ENCODE measurements at places on chromosomes 5 and 9. TPM values are rescaled to one million over a fixed set of nuclear protein-coding genes. Genes with fewer than 3 reads are reported as not detected.

GRCh38 chr9:112239708-112240107, 64.6 kb upstream of the SUSD1 start:
- DNase-seq, result no peak

Gene PRLR
- 0.22 TPM for total RNA-seq

- DNase-seq, result no peak
These were observed 629.2 kb downstream of the BNC2 start for GRCh38 chr9:16241231-16241630.

GRCh38 chr5:53424686-53425615, 55.5 kb upstream of the FST start:
- no peak for DNase-seq

GRCh38 chr9:23526806-23527205, 299.2 kb downstream of the ELAVL2 start:
- no peak for DNase-seq

- no peak for DNase-seq
These were observed 23.4 kb downstream of the ANGPTL2 start for GRCh38 chr9:127098916-127099553.

DNA sequence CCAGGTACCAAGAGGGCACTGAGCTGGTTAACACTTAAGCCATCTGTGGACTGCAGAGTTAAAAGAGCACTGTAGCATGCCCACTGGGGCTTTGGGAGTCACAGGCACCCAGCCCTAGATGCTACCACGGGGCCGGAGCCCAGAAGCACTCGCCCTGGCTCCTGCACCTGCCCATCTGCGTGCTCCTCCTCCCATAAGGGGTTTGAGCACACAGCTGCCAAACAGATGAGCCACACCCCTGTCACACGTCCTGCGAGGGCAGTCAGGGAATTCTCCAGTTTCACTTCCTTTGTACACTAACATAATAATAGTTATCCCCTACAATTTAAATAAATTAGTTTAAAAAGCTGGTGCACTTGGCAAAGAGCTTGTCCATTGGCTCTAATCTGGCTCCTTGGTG, 4.5 kb upstream of the PCA3 start:
- DNase-seq, result no peak
